ENCODE measurements at places on chromosomes 3 and 15.
A peak's percentile ranks its signal among the peaks of the same experiment; 100 is the strongest.

GRCh38 chr3:32296251-32297204 lies 58.0 kb downstream of the CMTM8 start:
- DNase-seq = peak; percentile 47

DNA sequence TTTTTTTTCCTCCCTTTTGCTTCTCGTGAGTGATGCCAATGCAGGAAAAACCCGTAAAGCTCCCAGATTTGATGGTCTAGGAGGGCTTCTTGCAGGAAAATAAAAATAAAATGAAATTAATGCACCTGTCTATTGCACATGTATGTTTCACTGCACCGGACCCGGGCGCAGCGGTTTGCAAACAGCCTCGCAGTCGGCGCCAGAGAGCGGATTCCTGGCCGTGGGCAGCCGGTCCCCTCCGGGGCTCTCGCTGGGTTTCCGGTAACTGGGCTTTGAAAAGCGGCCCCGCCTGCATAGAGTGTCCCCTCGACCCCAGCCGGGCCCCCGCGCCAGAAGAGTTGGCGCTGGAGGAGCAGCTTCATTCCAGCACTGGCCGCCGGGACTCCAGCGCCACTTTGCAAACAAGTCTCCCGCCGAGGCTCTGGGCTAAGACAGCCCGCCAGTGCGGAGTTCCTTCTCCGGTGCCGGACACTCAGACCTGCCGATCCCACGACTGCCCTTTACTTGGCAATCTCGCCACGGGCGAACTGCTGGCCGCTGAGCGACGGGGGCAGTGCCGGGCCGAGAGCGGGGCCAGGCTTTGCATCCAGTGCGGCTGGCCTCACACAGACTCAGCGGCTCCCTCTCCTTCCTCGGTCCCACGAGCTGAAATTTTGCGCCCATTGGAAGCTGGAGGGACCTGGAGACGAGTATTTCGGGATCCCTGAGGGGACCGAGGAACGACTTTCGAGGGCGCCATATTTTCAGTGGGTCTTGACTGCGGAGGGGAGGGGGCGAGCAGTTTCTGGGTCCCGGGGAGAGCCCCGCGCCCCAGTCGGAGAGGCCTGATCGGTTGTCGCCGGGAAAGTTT lies 225.9 kb upstream of the C2CD4B start:
- DNase-seq = no peak

- no peak for DNase-seq
These were observed 8.7 kb upstream of the MESP2 start for GRCh38 chr15:89767411-89767915.

- no peak for DNase-seq
These were observed 32.9 kb downstream of the GJD2 start for GRCh38 chr15:34721802-34722438.
